ENCODE measurements at places on chromosomes 5 and 9. TPM values are rescaled to one million over a fixed set of nuclear protein-coding genes. Genes with fewer than 3 reads are reported as not detected.

- no peak for DNase-seq
Measured at GRCh38 chr5:83426855-83427254, 44.7 kb upstream of the VCAN start.

- no peak for DNase-seq
Measured at GRCh38 chr5:39341896-39342295, 22.4 kb downstream of the C9 start.

- no peak for DNase-seq
Measured at GRCh38 chr5:148808864-148809642, 17.4 kb upstream of the ADRB2 start.

DNA sequence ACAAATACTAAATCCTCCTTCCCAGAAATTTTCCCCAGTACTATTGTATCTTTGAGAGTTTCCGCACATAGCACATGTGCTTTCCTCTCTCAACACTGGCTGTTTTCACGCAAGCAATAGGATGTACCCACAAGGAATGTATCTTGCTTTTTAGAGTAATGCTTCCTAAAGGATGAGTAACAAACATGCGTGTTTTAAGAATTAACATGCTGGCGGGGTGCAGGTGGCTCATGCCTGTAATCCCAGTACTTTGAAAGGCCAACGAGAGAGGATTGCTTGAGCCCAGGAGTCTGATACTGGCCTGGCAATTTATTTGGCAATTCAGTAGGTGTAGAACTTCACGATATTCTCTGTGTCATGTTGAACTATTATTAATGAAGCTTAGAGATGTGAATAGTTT, 4.6 kb downstream of the RUFY1 start:
- no peak for DNase-seq

DNA sequence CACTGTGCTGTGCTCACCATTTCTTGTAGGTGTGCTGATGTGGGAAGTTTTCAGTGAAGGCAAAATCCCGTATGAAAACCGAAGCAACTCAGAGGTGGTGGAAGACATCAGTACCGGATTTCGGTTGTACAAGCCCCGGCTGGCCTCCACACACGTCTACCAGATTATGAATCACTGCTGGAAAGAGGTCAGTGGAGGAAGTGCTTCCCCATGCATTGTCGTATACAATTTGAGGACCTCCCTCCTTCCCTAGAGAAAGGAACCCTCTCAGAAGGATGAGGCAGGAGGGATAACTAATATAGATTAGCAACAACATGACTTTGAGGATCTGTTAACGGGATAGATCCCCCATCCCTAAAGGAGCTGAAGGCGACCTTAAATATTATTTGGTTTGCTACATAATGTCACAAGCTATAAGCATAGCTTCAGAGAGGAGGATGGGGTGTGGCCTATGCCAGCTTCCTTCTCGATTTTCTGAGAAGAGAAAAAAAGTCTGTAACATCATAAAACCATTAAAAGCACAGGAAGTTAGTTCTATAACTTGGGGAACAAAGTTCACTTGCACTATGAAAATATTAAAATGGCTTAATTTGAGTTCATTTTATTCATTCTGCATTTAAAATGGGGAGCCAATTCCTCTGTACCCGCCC, 17.0 kb upstream of the CYFIP2 start:
- DNase-seq: no peak

The DIPK1B gene
- 3.4 TPM for total RNA-seq
